Activated CD8-positive, alpha-beta T cell treated with anti-CD3 and anti-CD28 coated beads for 36 hours (primary cell): ENCODE measurements at places on chromosomes 3 and 15.
A peak's percentile ranks its signal among the peaks of the same experiment; 100 is the strongest.

- no peak for DNase-seq
These were observed 25.3 kb downstream of the ARL14 start for GRCh38 chr3:160702290-160702689.

DNA sequence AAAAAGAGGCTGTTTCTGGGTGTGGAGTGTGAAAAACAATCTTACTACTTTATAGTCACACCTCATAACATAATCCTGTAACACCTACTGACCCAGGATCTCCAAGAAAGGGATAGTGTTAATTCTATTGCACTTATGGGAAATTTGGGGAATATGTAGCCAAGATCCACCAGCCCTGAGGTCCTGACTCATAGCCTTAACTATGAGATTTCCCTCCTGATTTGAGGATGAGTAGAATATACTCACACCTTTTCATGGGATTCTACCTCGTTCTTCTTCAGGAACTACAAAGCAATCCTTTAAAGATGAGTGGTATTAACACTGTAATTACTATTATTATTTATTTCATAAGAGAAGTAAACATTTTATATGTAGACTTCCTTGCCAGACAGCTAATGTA lies 315.2 kb downstream of the MECOM start:
- DNase-seq = no peak

DNA sequence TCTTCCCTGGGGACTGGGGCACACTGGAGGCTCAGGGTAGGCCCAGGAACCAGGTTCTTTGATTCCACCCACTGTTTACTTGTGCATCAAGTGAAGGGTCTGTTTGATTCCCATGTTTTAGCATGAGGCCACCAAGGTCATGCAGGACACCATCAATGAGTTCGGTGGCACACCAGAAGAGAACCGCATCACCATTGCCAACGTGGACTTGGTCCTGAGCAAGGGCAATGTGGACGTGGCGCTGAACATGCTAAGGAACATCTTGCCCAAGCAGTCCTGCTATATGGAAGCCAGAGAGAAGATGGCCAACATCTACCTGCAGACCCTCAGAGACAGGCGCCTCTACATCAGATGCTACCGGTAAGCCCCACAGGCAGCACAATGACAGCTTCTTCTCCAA lies 21.5 kb downstream of the TTC21A start:
- DNase-seq = no peak

DNA sequence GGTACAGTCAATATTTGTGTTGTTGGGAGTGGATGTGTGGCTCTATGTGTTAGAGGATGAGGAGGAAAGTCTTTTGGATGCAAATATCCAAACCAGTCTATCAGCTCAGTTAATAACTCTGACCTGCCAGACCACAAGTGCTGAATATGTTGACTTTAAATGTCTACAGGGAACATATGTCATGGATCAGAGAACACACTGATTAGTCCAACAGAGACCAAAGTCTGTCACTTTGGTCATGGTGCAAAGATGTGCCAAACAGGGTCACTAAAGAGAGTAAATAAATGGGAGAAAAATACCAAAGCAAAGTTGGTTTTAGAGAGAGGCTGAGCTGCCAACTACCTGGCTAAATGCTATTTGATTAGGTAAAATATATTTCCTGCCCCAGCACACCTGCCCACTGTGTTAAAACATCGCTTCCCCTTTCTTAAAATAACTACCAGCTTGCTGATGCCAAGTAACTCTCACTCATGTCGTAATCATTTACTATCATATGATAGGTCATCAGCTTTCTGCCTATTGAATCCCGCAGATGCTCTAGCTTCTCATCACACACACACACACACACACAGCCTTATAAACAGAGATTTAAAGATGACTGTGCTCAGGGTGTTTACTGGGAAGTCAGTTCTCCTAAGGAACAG lies 173.3 kb downstream of the PDZRN3 start:
- no peak for DNase-seq

- DNase-seq = no peak
These were observed 13.9 kb downstream of the BTBD1 start for GRCh38 chr15:83053151-83053550.

DNA sequence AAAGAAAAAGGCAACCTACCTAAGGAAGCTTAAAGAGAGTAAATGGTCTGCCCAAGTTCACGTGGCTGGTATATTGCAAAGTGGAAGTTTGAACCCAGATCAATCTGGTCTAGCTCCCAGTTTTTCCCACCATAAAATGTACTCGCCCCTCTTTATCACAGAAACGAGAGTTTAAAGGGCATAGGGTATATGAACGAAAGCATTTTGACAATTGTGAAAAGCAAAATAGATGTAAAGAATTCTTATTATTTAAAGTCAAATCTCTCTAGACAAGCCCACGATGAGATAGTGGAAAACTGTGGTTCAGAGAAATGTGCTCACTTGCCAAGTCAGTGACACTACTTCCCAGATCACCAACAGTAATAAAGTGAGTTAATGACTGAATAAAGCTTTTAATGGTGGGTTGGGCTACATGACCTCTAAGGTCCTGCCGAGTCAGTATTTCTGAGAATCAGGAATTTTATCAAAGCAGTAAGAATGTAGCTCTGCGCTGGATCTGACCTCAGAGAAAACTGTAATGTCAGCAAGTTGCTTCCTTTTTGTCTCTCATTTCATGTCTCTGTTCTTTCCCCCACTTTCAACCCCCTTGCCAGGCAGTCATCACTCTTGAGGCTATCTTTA lies 23.3 kb upstream of the NEO1 start:
- no peak for DNase-seq

- DNase-seq = no peak
These were observed 136.0 kb upstream of the RAP2B start for GRCh38 chr3:153026026-153026425.

- DNase-seq = no peak
These were observed 98.7 kb downstream of the UBE2E2 start for GRCh38 chr3:23301819-23302218.

- no peak for DNase-seq
These were observed 54.9 kb upstream of the TBC1D21 start for GRCh38 chr15:73818308-73818985.

- DNase-seq = no peak
These were observed 45.0 kb downstream of the MYO5A start for GRCh38 chr15:52483707-52484106.

DNA sequence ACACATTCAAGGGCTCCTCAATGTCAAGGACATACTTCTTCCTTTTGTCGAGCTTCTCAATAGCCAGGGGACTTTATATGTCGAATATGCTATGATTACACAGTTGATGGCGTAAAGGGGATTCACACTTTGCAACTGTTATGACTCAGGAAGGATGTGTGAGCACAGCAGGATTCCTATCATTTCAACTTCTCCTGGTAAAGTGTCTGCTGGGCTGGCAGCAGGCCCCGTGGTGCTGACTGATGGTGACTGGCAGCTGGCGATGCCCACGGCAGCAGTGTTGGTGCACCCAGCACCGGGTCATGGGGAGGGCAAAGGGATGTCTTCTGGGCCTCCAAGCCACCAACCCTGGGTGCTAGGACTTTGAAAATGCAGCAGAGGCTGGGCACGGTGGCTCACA lies 44.8 kb upstream of the GNB5 start:
- DNase-seq = no peak

DNA sequence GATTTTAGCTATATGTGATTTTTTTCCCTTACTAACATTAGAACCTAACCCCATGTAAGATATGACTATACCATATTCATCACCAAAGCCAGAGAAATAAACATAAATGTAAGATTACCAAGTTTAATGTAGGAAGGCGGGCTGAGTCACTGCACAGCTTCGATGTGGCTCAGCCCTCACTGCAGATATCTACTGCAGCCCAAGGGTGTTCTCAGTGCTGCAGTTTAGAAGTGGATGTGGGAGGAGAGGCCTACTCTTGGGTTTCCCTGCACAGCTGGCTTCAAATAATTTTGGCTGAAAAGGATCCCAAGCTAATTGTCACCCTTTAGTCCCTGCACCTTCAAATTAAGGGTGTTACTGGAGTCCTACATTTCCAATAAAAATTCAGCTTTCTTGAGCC lies 9.3 kb downstream of the ARPP19 start:
- peak; percentile 67 for DNase-seq

GRCh38 chr15:62142736-62143135 lies 22.3 kb downstream of the C2CD4B start:
- DNase-seq = no peak

- peak; percentile 69 for DNase-seq
These were observed 16.1 kb downstream of the POU1F1 start for GRCh38 chr3:87260270-87260669.

DNA sequence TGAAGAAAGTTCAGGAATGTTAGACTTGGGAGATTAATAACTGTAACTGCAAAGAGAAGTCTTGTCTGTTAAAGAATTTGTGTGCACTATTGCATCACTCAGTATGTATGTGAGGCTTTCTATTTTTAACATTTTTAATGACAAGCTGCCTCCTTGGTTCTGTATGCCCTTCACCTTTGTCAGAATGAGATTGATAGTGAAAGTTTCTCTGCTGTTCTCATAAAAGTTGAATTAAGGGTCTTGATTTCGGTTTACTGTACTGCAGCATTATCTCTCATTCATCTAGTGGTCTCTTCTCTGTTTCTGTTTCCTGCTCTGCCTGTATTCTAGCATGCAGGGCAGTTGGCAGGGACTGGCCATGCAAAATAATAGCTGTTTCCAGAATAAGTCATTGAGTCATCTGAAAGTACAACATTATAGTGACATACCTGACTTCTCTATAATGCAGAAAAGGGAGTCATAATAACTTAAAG lies 454.9 kb downstream of the IL5RA start:
- DNase-seq = no peak

GRCh38 chr3:179473565-179473964 lies 22.3 kb upstream of the GNB4 start:
- no peak for DNase-seq

GRCh38 chr3:133758964-133759739 lies 13.0 kb downstream of the TF start:
- DNase-seq = no peak

DNA sequence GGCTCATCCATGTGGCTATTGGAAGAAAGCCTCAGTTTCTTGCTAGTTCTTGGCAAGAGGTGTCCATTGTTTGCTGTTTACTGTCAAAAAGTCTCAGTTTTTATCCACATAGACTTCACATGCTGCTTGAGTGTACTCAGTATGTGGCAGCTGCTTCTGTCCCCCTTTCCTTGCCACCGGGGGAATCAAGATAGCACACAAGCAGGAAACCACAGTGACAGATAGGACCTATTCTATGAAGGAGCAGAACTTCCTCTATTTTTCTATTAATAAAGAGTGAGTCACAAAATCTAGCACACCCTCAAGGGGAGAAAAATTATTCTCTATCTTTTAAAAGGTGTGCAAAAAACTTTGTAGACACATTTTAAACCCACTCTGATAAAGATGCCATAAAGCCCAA lies 121.4 kb upstream of the GMNC start:
- no peak for DNase-seq

DNA sequence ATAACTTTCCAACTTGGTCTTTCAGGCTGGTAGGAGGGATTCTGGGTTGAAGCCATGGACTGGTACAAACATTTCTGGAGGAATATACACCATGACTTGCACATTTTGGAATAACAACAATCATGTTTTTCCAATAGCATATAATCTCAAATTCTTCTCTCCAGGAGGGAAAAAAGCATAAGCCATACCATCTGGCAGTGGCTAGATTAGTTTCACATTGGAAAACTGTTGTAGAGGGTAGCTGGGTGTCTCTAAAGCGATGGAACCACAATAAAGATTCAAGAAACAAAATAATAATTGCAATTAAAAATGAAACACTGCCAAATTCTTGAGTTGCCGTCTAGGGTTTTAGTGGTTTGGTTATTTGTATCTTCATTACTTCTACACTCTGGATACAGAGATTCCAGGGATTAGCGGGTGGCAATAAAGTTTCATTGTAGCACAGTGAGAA lies 278.5 kb upstream of the RASGRP1 start:
- DNase-seq = no peak

- DNase-seq = peak; percentile 67
These were observed 26.3 kb downstream of the PXYLP1 start for GRCh38 chr3:141257961-141258360.

- no peak for DNase-seq
These were observed 16.6 kb downstream of the ABTB1 start for GRCh38 chr3:127689266-127689860.

DNA sequence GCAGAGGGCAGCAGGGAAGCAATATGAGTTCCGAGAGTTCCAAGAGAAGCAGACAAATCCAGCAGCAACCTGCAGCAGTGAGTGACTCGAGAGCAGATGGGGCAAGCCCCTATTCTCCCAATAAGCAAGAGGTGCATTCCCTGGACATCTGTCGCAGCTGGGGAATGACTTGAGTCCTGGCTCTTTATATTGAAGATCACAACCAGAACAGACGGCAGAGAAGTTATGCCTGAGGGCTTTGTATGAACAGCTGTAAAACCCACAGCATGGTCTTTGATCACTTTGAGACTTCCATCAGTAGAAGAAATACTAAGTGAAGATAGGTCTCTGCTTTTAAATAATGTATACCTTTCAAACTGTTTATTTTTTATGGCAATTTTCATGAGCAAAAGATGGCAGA lies 23.6 kb upstream of the C3orf22 start:
- DNase-seq = no peak

GRCh38 chr3:87228316-87228715 lies 1.2 kb downstream of the CHMP2B start:
- DNase-seq = no peak

- DNase-seq = no peak
These were observed 68.4 kb downstream of the MITF start for GRCh38 chr3:69807674-69808073.
